ENCODE measurements at places on chromosomes 13 and 19.

DNA sequence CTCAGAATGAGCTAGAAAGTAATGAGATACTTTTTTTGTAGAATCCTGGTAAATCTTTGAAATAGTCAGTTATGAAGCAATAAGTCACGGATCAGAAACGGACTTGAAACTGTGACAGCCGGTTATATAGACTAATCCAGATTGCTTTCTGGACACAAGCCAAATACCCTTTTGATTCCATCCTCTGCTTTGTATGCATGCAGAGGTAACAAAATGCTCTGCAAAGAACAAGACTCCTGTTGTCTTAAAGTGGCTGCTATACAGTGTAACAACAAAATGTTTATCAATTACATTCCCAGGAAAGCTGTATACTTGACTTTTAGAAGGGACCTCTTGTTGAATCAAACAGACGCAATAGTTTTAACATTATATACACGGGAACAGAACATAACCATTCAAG lies 66.5 kb upstream of the STARD13 start:
- DNase-seq, result no peak

GRCh38 chr19:19650331-19650730 lies 6.9 kb upstream of the GMIP start:
- no peak for DNase-seq

DNA sequence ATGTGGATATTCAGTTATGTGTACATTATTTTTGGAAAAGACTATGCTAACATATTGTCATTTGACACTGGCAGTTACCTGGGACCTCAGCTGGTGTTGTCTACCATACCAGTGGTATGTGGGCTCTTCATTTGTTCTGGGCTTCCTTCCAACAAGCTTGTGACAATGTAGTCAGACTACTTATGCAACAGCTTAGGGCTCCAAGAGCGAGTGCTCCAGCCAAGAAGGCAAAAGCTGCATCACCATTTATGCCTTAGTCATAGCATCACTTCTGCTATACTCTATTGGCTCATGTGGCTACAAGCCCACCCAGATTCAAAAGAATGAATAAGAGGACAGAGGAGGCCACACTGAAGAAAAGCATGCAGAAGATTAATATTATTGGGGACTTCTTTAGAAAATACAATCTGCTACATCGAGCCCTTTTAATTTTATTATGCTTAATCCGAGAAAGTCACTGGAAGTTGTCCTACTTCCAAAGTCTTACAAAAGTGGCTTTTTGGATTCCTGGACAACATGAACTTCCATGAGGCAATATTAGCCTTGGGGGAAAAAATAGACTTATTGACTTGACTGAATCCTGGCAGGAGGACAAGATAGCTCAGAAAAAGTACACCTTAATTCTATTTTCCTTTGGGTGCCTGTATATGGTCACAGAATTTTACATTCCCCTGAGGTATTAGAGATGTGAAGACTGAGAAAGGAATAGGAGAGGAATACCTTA lies 529.4 kb upstream of the HTR2A start:
- DNase-seq, result no peak

DNA sequence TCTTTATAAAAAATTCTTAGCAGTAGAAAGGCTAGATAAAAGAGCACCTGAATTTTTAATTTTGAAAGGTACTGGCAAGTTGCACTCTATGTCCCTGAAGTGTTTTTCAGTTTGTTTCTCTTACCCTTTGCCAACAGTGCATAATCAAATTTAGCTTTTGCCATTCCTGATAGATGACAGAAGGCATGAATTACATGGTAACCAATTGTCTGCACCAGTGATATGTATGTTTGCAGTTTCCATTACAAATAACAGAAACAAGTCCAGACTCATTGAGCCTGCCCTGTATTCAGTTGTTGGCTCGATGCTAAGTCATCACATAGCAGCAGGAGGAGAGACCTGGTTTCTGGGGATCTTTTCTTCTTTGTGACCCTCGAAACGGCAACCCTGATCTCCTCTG lies 309.8 kb downstream of the DNAJC15 start:
- no peak for DNase-seq

DNA sequence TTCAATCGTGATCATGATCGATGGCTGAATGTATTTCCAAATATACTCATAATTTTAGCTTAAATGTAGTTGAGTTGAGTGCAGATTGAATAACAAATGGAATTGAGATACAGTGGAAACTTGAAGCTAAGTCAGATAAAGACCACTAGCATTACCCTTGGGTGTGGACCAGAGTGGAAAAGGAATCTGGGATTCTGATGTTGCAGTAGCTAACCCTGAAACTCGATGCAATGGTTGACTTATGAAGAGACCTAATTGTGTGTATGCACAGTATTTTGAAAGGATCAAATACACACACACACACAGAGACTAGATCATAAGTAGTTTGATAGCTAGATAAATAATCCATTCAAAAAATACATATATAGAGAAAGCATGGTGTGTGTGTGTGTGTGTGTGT lies 135.8 kb downstream of the RXFP2 start:
- no peak for DNase-seq

GRCh38 chr19:17942582-17943273 lies 9.9 kb downstream of the CCDC124 start:
- no peak for DNase-seq

DNA sequence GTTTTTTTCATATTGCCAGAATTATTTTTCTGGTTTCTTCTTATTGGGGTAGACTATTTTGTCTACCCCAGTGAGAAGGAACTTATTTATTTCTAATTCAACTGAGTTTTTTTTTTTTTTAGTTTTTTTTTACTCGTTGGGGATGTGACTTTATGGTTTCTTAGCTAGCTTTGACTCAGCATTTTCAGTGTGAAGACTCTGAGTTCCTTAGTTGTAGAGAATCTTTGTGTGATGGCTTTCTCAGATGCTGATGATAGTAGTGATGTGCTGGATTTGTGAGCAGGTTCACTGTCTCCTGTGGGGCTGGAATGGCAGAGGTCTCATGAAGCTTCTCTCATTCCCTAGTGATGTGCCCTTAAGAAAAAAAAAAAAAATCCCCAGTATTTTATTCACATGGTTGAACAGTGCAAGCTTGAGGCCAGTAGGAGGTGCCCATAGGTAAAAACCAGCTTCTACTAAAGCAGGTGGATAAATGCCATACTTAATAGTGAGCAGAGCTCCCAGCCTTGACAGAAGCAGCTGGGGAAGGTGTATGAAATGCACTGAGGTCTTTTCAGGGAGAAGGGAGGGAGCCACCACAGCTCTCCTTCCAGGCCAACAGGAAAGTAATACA lies 106.2 kb upstream of the KLF5 start:
- DNase-seq, result no peak

GRCh38 chr13:40178130-40178529 lies 488.3 kb downstream of the FOXO1 start:
- no peak for DNase-seq

DNA sequence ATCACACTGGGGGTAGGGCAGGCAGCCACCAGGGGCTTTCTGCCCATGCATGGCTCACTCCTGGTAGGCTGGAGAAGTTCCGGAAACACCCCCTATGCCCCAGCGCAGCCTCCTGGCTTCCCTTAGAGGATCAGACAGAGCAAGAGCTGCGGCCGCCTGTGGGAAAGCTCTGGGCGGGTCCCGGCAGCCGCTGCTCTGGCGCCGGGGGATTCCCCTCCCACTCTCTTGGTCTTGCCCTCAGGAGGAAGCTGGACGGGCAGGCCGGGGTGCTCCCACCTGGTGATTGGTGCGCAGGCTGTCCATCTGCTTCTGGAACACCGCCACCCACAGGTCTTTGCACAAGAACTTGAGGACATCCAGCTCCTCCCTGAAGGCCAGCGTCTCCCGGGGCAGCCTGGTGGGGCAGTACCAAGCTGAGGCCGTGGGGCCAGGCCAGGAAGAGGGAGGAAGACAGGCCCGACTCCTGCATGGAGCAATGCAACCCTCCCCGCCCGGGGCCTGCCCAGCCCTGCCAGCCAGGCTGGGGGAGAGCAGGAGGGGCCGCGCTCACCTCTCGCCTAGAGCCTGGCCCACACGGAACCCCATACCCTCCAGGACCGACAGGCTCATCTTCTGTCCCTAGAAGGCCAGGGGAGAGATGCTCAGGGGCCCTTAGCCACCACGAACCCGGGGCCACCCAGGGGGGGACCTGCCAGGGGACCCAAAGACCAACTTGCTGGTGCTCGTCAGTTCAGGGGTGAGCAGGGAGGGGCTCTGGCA lies 4.0 kb upstream of the NKPD1 start:
- no peak for DNase-seq

- DNase-seq, result no peak
These were observed 110.2 kb downstream of the KLF5 start for GRCh38 chr13:73168953-73169401.

DNA sequence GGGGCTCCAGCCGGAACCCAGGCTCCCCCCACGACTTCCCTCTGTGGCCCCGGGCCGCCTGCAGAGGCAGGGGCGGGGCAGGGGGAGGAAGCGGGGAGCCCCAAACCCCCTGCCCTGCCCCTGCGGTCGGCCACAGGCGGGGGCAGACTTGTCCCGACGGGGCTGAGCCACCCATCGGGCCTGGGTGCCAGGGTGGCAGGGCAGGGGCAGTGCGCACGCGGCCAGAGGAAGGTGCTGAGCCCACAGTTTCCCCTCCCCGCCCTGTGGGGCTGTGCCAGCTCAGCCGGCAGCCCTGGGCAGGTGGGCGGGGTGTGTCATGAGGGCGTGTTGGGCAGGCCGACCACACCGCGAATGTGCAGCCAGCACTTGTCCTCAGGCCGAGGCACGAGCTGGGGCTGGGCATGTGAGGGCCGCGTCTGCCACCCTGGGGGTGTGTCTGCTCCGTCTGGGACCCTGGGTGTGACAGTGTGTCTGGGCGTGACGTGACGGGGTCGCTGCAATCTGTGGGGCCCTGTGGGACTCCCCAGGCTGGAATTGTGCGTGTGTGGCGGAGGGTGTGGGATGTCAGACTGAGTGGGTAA lies 17.7 kb downstream of the CCDC97 start:
- peak; percentile 75 for DNase-seq

- no peak for DNase-seq
These were observed 13.1 kb downstream of the MAST3 start for GRCh38 chr19:18110609-18111232.

- DNase-seq, result no peak
These were observed 11.3 kb downstream of the C19orf25 start for GRCh38 chr19:1467490-1468273.

DNA sequence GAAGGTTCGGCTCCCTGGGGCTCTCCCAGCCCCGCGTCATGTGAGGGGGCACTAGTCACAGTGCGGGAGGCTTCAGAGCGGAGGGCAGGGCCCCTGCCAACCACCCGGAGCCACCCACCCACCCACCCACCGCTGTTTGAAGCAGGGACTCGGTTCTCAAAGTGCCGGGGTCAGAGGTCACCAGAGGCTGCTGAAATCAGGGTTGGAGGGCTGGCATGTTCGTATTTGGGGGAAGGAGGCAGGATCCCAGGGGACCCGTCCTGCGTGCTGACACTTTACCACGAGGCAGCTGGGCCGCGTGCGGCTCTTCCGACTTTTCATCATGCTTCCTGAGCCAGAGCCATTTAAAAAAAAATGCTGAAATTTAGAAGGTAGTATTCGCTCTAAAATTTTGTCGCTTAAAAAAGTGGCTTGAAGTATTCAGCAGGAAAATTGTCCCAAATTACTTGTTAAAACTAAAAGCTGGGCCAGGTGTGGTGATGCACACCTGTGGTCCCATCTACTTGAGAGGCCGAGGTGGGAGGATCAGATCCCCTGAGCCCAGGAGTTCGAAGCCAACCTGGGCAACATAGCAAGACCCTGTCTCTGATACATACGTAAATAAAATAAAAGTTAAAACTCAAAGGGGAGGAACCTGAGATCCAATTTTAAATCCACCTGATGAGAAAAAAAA lies 21.2 kb downstream of the ATP11A start:
- no peak for DNase-seq

DNA sequence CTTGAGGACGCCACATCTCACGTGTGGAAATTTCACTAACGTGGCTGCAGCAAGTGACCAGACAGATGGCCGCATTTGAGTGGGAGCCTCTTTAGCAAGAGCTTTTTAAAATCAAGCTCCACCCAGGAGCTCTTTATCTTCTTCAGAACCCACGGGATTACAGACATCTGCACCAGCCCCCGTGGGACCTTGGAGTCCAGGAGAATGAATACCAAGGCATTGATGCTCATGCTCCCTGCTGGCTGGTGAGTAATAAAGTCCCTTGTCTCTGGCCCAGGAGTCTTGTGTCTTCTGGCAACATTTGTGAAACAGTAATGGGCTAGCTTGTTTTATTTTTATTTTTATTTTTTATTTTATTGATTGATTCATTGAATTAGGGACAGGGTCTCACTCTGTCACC lies 64.4 kb downstream of the TRPM4 start:
- no peak for DNase-seq
